ENCODE measurements at places on chromosomes 1 and 21. TPM values are rescaled to one million over a fixed set of nuclear protein-coding genes. Genes with fewer than 3 reads are reported as not detected.

Gene CD34
- total RNA-seq, result 0.04 TPM

Gene IQGAP3
- 1.5 TPM for total RNA-seq

Gene DMBX1
- not detected for total RNA-seq

GRCh38 chr1:230230948-230231773, 164.1 kb downstream of the GALNT2 start:
- no peak overlapping the region for H3K4me3 ChIP-seq
- no peak for DNase-seq
- H3K27me3 ChIP-seq, result no peaks in the 10 kb centered on the region
- H3K4me1 ChIP-seq, result no peaks in the 10 kb centered on the region

DNA sequence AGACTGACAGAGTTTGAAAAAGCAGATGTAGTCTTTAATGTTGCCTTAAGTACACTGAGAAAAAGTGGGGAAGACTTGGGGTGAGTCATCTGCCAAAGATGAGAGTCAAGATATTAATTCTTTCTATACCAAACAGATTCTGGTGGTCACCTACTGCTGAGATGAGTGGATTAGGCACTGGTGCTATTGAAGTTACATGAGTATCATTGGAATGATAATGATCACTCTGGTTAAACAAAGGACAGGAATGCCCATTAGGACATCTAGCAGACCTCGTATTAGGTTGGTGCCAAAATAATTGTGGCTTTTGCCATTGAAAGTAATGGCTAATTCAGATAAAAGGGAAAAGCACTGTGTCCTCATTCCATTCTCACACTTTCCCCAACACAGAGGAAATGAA, 1588.9 kb downstream of the KCNT2 start:
- H3K36me3 ChIP-seq, result no peaks in the 10 kb centered on the region
- no peak overlapping the region for H3K4me3 ChIP-seq
- H3K27me3 ChIP-seq, result no peaks in the 10 kb centered on the region

DNA sequence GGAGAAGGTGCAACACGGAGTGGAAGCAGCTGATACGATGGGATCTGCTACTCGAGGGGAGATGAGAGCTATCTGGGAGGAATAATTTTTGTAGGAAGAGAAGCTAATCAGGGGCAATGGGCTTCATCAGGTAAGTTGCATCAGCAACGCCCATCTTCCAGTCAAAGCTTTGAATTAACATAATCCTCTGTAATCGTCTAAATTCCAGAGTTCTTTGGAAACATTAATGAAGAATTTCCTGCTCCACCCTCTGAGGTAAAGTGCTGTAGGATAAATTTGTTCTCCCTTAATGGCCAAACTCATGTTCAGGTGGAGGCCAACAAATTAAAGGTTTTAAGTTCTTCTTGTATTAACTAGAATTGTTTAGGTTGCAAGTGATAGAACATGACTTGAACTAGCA, 94.0 kb upstream of the KAZN start:
- H3K4me1 ChIP-seq, result no peaks in the 10 kb centered on the region
- DNase-seq, result no peak
- H3K27ac ChIP-seq, result no peak overlapping the region
- no peaks in the 10 kb centered on the region for H3K36me3 ChIP-seq
- no peaks in the 10 kb centered on the region for H3K27me3 ChIP-seq
- no peak overlapping the region for H3K4me3 ChIP-seq

Measured in Karpas-422 (cell line).